ENCODE measurements at places on chromosomes 16 and 17.

GRCh38 chr16:84059946-84060901 is 17.6 kb upstream of the SLC38A8 start:
- DNase-seq, result no peak

DNA sequence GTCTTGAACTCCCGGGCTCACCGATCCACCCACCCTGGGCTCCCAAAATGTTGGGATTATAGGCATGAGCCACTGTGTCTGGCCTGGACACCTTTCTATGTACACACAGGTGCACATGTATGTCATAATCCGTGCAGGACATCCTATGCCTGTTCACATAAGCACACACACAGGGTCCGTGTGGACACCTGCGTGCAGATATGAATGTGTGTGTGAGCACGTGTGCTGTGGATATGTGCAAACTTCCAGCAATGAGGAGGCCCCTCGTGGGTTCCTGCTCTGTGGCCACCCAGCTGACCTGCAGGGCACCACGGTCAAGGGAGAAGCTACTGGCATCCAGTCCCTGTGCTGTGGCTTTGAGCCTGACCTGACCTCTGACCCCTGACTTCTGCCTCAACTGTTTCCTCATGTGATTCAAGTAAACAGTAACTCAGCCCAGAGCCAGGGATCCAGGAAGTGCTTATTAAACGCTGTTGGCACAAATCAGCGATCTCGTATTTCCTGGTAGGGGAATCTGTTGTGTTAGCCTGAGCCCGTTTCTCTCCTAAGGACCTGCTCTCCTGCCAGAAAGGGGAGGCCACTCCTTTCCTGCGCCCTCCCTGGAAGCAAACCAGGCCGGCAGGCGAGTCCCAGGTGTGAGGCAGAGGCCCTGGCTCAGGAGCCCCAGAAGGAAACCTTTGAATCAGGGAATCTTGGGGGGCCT is 6.5 kb downstream of the CPNE7 start:
- DNase-seq, result no peak

DNA sequence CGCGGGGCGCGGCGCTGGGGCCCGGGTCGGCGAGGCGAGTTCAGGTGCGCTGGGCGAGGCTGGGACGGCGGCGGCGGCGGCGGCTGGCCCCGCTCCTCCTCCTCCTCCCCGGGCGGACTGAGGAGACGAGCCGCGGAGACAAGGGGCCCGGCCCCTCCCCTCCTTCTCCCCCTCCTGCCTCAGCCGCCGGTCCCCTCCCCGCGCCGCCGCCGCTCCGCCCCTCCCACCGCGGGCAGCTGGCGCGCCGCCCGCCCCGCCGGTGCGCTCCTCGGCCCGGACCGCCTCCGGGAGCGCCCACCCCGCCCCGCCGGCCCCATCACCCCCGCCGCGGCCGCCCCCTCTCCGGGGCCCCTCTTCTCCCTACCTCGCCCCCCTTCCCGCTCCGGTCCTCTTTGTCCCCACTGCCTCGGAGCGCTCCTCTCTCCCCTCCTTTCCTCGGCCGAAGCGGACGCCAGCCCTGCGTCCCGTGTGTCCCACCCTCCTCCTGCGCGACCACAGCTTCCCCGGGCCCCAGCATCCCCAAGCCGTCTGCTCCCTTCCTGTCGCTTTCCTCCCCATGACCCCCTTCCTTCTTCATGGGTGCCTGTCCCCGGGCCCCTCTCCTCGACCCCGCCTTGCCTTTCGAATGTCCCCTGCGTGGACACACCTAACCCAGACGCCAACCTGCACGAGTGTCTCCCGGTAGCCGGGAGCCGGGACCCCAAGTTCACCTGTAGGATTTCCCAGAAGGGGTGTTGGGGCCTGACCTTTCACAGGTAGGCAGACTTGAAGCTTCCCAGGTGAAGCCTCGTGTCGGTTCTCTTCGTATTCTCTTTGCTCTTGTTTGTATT is at the start of gene TOX3:
Gene TOX3, minus strand, starts transcription at position 140 of the 830 bp plus-strand sequence. CDS start 420 bp downstream, outside the sequence.
- peak; percentile 2 for DNase-seq

GRCh38 chr17:59355030-59355701 is 23.7 kb downstream of the YPEL2 start:
- no peak for DNase-seq

DNA sequence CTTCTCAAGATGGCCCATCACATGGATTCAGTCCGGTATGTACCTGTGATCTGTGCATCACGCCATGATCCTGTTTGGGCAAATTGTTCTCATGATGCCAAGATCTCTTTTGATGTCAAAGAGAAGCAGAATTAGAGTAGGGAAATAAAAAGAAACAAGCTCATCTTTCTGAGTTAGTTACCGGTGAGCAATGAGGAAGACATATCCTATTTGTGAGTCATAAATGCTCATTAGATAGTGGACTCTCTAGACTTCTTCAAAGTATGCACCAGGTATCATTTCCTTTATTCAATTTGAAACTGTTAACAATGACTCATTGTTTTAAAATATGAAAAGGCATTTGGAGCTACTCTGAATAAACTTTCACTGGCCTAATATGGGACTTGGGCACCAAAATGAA is 8.0 kb upstream of the KRTAP4-12 start:
- no peak for DNase-seq

GRCh38 chr17:32486111-32486700 is 587 bp upstream of the CDK5R1 start:
- peak; percentile 76 for DNase-seq

DNA sequence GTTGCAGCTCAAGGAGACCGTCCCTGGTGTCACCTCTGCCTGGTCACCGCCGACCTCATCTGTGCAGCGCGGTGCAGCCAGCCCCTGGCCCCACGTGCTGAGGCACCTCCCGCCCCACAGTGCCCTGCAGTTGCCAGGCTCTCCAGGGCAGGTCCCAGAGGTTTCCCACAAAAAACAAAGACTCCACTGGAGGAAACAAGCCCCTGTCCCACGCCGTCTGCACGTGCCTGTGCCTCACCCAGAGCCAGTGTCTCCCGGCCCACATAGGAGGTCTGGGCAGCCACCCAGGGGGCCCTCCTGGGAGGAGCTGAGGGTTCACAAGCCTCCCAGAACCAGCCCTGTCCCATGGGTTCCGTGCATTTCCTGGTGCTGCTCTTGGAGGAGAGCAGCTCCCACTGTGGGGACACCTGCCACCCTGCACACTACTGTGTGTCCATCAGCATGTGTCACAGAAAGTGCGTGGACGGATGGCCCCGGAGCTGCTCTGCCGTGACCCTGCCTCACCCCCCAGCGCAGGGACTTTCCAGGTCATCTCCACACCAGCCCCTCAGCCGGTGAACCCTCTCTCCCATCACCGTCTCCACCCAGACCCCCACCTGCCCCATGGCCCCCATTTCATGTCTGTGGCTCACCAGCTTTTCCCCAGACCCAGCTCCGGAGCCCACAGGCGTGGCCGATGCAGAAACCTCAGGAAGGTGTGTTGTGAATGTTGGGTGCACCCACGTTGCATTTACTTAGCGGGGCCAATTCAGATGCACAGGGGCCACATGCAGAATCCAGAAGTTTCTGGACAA is 17.0 kb upstream of the CDH15 start:
- DNase-seq, result no peak

GRCh38 chr17:76354747-76355310 is 1.1 kb upstream of the PRPSAP1 start:
- no peak for DNase-seq

GRCh38 chr17:78357177-78357586 is 2.7 kb downstream of the SOCS3 start:
- no peak for DNase-seq
